ENCODE measurements at places on chromosomes 4 and X.

DNA sequence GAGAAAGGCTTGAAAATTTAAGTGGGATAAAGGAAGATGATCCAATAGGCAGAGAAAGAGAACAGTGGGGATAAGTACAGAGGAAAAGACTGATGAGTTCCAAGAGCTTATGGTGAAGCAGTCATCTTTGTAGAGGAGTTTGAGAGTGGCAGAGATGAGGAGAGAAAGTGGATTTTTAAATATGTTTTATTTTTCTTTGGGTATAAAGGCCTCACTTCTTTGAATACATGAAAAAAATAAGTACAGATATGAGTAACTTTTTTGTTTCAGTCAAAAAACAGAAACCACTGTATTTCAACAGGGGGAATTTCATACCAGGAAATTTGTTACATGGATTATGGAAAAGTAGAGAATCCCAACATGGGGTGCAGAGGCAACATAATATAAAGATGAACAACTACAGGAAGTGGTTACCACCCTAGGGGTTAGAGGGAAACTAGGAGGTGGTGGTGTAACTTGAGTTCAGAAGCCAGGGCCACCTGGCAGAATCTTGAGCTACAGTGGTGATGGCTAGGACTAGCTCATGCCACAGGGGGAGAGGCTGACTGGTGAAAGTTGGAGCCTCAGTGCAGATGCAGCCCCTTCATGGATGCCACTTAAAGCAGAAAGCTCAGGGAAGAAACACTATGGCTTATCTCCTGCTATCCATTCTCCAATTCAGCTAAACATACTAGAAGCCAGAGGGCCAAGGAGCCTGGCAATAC is 3.4 kb upstream of the CYBB start:
- no peak for DNase-seq

- no peak for DNase-seq
These were observed 90.1 kb downstream of the IRF2 start for GRCh38 chr4:184384056-184384809.

DNA sequence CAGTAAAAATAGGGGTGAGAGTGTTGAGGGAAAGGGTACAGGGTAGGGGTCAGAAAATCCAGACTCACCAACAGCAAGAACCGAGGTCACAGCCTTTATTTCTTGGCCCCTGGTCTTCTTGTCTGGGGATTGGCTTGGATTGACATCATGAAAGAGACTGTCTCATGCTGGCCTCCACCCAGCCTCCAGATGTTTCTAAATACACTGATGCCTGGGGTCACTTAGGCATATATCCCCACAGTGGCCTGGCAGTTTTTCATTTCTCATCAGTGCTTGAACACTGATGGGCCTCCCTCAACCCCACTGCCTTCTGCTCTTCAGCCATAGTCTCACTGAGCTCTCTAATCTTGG is 173.9 kb downstream of the RTL9 start:
- no peak for DNase-seq

- peak; percentile 40 for DNase-seq
These were observed 1.7 kb downstream of the PPP2R2C start for GRCh38 chr4:6470502-6471306.

DNA sequence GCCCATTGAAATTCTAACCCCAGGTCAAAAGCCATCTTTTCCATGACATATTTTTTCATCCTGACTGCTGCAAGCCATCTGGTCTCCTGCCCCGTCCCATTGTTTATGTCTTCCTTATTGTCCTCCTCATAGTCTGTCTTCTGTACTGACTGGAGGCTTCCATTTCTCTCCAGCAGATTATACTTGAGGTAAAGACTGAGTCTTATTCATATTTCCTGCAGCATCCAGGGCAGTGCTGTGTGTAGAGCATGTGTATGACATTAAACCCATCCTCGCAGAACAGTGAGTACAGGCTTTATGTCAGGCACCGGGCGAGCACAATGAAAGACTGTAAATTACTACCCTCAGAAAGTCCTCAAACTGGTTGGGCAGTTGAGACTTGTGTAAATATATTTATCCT is 275.1 kb downstream of the C4orf33 start:
- DNase-seq = no peak

DNA sequence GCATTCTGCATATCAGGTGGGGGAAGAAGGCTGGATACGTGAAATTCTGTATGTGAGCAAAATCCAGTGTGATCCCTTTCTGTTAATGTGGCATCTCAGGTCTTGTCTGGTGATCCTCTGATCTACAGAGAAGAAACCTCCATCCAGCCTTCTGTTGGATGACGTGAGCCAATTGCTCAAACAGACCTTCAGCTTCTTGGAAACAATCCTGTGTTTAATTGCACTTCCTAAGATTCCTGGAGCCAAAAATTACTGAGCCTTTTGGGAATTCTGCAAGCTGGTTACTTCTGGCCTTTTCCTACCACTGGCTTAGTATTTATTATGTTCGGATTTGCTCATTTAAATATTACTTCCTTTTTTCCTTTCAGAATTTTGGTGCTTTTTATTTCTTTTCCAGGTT is 51.2 kb downstream of the TRIML1 start:
- DNase-seq = no peak

GRCh38 chr4:72505314-72505744 is 63.7 kb downstream of the ADAMTS3 start:
- DNase-seq = peak; percentile 0

DNA sequence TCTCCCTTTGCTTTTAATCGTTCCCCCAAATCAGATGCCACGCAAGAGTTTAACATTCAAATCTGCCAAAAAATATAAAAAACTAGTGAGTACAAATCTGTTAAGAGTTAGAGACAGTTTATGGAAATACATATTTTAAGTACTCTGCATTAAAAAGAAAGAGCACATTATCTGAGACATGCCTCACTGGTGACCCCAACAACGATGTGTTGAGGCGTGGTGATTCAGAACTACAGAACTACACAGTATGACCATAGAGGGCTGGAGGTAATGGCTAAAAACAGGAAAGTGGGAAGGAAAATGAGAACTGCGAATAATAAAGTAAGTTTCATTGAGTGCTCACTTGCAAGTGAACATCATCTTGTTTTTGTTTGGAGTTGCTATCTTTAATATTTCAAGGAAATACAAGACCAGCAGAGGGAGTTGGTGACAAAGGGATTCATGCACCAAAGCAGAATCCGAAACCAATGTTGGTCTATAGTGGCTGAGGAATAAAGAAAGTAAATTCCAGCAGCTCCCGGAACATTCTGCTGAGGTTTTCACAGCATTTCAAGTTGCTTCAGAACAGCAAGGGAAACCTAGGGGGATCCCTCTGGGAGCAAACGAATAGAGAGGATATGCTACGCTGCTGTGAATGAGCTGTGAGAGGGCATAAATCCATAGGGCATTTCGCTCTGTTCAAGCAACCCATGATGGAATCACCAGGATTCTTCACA is 92.2 kb downstream of the DCHS2 start:
- DNase-seq = no peak

GRCh38 chr4:87566276-87566675 is 37.1 kb upstream of the SPARCL1 start:
- no peak for DNase-seq

DNA sequence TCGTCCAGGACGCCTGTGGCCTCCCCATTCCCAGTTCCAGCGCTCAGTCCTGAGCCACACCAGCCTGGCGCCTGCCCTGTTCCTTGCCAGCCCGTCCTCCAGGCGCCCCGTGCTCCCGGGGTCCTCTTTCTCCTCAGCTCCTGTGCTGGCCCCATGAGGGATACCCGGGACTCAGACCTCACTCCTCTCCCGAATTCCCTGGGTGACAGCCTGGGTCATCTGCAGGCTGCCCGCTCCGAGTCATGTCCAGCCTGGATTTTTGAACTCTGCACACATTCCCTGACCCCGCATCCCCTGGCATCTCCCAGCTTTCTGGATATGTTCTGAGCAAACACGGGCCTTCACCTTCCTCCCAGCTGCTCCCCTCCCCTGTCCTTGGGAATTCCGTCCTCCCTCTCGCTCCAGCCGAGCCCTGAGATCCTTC is 14.9 kb upstream of the ADD1 start:
- DNase-seq = no peak

DNA sequence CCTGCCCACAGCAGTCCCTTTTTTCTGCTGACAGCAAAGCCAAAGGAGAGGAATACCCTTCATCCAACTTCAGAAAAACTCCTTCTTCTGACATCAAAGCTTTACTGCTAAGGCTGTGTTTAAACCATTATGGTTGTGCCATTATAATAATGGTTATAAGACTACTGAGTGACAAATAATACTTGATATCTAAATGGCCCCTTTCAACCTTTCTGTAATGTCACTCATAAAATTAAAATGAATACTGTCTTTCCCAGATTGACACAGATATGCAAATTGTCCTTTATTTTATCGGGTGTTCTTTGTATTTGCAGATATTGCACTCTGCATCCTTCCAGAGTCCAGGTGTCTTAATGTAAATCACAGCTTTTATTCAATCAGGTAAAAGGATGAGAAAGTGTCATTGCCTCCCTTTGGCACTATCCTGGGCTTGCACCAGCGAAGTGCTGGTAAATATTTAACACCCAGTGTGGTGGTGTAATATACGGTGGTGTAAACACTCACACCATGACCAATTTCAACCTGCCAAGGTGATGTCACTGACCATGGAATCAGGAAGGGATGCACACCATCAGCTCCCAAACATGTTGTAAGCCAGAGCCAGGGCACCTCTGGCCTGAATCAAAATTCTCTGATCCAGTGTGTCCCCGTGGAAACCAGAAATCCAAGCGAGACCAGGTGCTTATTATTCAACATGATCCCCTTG is 139.4 kb upstream of the TENM3 start:
- no peak for DNase-seq

- DNase-seq = no peak
These were observed 17.6 kb upstream of the LDB2 start for GRCh38 chr4:16916031-16916430.

- no peak for DNase-seq
These were observed 60.0 kb downstream of the TIGD2 start for GRCh38 chr4:89171176-89171805.

DNA sequence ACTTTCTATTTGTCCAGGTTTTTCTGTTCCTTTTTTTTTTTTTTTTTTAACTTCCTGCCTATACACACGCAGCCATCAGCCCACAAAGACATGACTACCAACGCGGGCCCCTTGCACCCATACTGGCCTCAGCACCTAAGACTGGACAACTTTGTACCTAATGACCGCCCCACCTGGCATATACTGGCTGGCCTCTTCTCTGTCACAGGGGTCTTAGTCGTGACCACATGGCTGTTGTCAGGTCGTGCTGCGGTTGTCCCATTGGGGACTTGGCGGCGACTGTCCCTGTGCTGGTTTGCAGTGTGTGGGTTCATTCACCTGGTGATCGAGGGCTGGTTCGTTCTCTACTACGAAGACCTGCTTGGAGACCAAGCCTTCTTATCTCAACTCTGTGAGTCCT is 2.1 kb downstream of the EBP start:
- no peak for DNase-seq

GRCh38 chr4:22170353-22170752 is 221.8 kb upstream of the KCNIP4 start:
- DNase-seq = no peak

DNA sequence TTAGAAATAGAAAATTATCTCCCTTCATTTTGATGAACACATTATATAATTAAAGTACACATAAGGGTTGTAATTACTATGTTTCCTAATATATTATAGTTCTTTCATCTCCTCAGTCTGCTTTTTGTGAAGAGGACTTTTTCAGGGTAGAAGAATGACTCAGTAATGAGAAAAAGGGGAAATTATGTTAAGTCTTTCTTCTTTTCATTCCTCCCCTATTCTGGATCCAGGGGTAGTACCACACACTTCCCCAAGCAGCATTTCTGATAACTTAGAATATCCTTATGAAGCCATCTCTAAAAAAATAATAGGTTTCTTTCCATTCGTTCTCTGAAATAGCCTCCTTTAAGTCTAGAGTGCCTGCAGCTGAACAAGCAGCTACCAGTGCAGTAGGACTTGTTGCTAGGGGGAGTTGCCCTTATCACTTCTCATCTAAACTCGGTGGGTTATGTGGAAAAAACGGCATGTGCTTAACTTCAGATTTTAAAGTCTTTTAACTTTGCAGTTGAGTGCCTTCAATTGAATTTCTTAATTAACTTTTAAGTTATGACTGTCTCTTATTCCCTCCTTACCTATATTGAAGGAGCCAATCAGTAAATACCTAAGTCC is 184.8 kb downstream of the ARHGAP24 start:
- DNase-seq = no peak

DNA sequence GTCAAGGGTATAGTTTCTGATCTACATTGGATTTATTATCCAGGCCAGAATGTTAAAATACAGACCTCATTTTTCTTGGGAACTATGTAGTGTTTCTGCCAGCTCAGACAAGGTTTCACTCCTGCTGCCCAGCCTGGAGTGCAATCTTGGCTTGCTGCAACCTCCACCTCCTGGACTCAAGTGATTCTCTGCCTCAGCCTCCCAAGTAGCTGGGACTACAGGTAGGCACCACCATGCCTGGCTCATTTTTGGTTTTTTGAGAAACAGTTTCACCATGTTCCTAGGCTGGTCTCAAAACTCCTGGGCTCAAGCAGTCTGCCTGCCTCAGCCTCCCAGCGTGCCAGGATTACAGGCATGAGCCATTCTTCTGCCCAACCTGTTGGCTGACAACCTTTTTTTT is 5.7 kb downstream of the RPL34 start:
- no peak for DNase-seq

GRCh38 chr4:169859366-169860216 is 101.8 kb upstream of the HPF1 start:
- DNase-seq = no peak
